ENCODE measurements at places on chromosomes 2 and 18. TPM values are rescaled to one million over a fixed set of nuclear protein-coding genes. Genes with fewer than 3 reads are reported as not detected.

DNA sequence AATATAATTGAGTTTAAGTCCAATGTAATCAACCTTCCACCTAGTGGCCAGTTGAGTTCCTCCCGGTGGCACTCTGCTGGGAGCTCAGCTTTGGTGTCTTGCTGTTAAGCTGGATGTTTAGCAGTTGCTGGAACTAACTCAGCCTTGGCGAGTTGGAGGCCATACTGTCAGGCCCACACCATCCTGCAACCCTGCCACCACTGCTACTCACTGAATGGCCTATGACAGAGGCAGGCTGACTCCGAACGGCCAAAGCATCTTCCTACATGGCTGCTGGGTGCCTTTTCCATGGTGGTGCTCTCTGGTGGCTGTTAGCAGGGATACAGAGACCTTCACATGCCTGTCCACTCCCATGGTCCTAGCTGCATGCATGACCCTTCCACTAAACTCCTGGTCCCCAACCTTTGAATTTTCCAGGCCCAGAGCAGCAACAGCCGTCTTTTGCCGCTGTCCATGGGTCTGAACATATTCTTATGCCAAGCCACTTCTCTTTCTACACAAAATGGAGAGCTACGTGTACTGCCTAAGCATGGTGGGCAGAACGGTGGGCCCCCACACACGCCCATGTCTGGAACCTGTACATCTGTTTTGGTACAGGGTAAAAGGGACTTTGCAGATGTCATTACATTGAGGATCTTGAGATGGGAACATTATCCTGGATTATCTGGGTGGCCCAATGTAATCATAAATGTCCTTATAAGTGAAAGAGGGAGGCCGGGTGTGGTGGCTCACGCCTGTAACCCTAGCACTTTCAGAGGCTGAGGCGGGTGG, 15.0 kb upstream of the TRAF3IP1 start:
- DNase-seq = no peak

GRCh38 chr2:37338933-37339332, 5.5 kb upstream of the QPCT start:
- DNase-seq = no peak

DNA sequence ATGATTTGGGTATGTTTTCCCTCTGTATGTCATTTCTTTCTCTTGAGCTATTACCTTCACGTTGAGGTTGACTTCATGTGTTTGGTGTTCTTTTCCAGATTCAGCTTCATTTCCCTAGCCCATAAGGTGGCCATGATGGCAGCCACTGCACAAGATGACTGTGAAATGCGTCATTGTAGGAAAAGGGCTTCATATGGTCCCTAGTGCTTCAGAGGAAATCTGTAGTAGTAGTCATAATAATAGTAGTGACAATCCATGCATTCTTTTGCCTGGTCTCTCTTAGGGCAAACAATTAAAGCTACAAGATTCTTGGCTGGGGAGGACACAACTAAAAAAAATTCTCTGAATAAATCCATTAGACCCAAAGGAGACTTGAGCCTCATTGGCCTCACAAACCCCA, 28.4 kb downstream of the AOX1 start:
- DNase-seq = no peak

GRCh38 chr2:172921532-172922236, 154.0 kb upstream of the MAP3K20 start:
- DNase-seq = no peak

DNA sequence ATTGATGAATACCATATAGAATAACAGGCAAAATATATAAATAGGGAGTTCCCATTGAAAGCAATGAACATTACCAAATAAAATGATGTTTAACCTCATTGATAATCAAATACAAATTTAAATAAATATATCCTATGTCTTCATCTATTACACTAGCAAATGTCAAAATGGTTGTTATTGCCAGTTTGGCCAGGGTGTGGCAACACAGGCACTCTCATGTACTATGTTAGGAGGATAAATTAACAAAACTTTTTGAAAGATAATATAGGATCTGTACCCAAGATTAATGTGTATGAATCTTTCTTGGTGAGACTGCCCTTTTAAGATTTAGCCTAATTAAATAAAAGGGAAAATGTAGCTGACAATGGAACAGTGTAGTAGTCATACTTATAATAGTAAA, 659.3 kb downstream of the ERBB4 start:
- DNase-seq = no peak

- peak; percentile 42 for DNase-seq
Observed at GRCh38 chr2:241895712-241896641, 26.4 kb downstream of the RTP5 start.

- DNase-seq = no peak
Observed at GRCh38 chr2:65831509-65831908, 399.1 kb upstream of the SPRED2 start.

DNA sequence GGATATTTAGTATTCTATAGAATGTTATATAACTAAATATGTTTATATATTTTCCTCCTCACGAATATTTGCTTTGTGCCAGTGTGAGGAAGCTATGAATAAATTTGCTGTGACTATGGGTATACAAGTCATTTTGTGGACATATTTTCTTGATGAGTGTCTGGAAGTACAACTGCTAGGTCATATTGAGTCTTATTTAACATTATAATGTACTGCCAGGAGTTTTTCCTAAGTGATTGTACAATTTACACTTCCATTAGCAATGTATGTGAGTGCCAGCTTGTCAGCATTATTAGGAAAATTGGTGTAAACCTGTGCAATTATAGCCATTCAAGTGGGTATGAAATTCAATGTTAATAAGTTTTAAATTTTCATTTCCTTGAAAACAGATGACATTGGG, 1328.9 kb upstream of the TMEFF2 start:
- DNase-seq = no peak

DNA sequence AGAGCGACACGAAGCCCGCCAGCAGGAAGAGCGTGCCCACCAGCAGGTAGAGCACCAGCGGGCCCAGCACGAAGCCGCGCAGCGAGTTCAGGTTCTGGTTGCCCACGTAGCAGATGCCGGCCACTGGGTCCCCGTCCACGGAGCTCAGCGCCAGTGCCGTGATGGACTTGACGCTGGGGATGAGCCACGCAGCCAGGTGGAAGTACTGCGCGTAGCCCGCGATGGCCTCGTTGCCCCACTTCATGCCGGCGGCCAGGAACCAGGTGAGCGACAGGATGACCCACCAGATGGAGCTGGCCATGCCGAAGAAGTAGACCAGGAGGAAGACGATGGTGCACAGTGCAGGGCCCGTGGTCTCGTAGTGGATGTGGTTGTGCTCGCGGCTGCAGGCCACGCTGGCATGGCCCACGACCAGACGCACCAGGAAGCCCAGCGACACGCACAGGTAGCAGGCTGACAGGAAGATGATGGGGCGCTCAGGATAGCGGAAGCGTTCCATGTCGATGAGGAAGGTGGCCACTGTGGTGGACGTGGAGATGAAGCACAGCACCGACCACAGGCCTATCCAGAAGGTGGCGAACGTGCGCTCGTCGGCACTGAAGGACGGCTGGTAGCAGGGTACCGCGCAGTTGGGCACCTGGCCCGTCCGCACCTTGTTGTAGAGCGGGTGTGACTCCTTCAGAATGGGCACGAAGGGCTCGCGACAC, 2.1 kb downstream of the FZD5 start:
- no peak for DNase-seq

DNA sequence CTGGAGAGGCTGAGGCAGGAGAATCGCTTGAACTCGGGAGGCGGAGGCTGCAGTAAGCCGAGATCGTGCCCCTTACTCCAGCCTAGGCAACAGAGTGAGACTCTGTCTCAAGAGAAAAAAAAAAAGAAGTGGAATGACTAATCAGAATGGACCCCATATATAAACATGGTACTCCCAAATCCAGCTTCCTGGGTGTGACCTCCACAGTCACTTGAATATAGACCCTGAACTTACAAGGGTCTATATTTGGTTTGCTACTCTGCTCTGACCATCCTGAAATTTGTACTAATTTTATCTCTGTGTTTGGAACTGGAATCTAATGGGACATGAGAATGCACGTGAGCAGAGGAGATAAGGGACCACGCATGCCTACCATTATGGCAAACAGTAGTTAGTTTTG, 275.0 kb downstream of the TNS1 start:
- DNase-seq = no peak

- no peak for DNase-seq
Observed at GRCh38 chr2:57696016-57696415, 350.6 kb upstream of the VRK2 start.

DNA sequence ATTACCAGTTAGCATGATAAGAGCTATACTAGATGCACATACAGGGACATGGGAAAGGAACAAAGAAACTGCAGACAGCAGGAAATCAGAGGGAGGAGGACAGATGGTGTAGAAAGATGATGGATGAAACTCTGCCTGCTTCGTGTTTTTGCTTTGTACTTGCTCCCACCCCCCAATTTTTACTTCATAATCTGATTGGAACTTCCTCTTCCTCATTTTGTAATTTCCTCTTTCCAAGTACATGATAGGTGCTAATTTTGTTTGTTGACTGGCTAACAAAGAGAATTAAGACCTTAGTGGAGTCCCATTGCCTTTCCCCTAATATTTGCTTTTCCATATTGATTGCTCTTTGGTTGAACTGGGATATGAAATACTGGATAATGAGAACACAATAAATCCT, 76.0 kb upstream of the PELI1 start:
- no peak for DNase-seq

- DNase-seq = no peak
Observed at GRCh38 chr2:41707790-41708451, 339.9 kb upstream of the PKDCC start.

DNA sequence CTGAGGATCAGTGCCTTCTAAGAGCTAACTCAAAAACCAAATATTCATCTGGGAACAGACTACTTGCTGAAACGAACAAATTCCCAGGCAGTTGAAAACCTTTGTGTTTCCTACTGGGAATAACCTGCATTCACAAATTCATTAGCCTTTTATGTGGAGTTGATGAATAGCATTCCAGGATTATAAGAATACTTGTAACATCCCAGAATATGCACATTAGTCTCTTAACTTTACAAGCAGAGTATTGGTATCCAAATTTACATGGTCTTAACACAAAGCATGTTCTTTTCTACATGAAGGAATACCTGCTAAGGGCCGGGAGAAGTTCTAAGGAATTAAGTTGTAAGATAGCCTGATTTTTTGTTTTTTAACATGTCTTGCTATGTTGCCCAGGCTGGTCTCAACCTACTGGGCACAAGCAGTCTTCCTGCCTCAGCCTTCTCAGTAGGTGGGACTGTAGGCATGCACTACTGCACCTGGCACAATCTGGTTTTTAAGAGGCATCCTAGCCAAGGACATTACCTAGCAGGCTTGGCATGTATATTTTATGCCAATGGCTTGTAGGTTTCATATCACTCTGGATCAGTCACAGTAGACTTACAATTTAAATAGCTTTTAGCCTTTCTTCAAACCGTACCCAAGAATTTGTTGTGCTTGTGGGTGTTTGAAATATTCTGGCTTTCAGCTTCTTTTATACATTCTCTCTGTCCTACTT, 50.7 kb downstream of the MGAT5 start:
- no peak for DNase-seq

- no peak for DNase-seq
Observed at GRCh38 chr18:62407660-62408059, 82.5 kb downstream of the TNFRSF11A start.

KCNE4 gene
- 2.4 TPM for total RNA-seq

ADGRF3 gene
- total RNA-seq = 0.08 TPM

SPOPL gene
- total RNA-seq = 24.7 TPM

FBXO48 gene
- 1.5 TPM for total RNA-seq

ACMSD gene
- not detected for total RNA-seq

MDH1B gene
- 0.52 TPM for total RNA-seq

CXCR1 gene
- 21.0 TPM for total RNA-seq

MPP4 gene
- not detected for total RNA-seq

BUB1 gene
- total RNA-seq = 7.1 TPM

APLF gene
- total RNA-seq = 3.6 TPM

All from left lung (tissue), 14 donors.